ENCODE measurements at places on chromosomes 13 and 19.

GRCh38 chr19:46015687-46016425 is 7.0 kb downstream of the PGLYRP1 start:
- no peak for DNase-seq

- no peak for DNase-seq
These were observed 1.9 kb downstream of the RAB11B start for GRCh38 chr19:8392017-8392591.

DNA sequence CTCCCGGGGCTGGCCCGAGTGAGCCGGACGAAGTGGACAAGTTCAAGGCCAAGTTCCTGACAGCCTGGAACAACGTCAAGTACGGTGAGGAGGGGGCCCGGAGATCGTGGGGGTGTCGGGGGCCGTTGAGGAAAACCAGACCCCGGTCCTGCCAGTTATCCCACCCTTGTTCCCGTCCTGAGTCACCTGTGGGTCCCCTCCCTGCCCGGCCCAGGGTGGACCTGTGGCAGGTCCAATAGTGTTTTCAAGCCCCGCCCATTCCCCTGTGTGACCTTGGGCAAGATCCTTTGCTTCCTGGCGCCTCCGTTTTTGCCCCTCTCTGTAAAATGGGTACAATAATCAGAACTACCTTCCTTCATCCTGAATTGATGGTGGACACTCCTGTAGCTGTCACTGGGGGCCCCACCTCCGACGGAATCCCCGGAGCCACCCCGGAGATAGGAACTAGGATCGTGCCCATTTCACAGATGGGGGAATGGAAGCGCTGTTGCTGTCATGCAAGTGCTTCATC is 593 bp downstream of the ATG4D start:
- no peak for DNase-seq

GRCh38 chr19:55672418-55672817 is 2.6 kb upstream of the EPN1 start:
- no peak for DNase-seq

DNA sequence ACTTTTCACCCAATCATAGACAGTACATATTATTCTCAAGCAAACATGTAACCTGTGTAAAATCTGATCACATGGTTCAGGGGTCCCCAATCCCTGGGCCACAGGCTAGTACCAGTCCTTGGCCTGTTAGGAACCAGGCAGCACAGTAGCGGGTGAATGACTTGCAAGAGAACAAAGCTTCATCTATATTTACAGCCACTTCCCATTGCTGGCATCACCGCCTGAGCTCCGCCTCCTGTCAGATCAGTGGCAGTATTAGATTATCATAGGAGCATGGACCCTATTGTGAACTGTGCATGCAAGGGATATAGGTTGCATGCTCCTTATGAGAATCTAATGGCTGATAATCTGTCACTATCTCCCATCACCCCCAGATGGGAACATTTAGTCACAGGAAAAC is 133.1 kb downstream of the MAB21L1 start:
- DNase-seq: no peak

- no peak for DNase-seq
These were observed 281.6 kb downstream of the ZNF536 start for GRCh38 chr19:30653646-30654386.

GRCh38 chr13:77742801-77743200 is 45.3 kb downstream of the SLAIN1 start:
- no peak for DNase-seq

DNA sequence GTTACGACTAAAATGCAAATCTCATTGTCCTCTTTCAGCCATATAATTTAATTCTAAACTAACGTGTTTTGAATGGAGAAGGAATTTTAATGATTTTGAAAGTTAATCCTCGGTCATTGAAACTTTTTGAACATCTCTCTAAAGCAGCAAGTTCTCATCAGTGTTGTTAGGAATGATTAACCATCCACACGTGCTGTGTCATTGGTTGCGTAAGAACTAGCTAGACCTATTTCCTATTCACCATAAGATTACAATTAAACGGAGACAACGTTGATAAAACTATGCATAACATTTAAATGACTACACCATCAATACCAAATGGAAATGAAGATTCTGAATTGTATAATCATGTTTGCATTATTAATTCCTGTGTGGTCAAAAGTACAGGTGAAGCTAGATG is 155.6 kb upstream of the IRS2 start:
- DNase-seq: no peak

- peak; percentile 82 for DNase-seq
These were observed 20.4 kb downstream of the MISP start for GRCh38 chr19:771332-771785.

- DNase-seq: no peak
These were observed 115.9 kb downstream of the DACH1 start for GRCh38 chr13:71751073-71751472.

- DNase-seq: peak; percentile 80
These were observed 3.6 kb upstream of the CCER2 start for GRCh38 chr19:38915329-38916321.

GRCh38 chr19:17720440-17720839 is 1.2 kb downstream of the MAP1S start:
- DNase-seq: no peak

GRCh38 chr19:16206637-16207036 is 8.9 kb downstream of the AP1M1 start:
- no peak for DNase-seq

DNA sequence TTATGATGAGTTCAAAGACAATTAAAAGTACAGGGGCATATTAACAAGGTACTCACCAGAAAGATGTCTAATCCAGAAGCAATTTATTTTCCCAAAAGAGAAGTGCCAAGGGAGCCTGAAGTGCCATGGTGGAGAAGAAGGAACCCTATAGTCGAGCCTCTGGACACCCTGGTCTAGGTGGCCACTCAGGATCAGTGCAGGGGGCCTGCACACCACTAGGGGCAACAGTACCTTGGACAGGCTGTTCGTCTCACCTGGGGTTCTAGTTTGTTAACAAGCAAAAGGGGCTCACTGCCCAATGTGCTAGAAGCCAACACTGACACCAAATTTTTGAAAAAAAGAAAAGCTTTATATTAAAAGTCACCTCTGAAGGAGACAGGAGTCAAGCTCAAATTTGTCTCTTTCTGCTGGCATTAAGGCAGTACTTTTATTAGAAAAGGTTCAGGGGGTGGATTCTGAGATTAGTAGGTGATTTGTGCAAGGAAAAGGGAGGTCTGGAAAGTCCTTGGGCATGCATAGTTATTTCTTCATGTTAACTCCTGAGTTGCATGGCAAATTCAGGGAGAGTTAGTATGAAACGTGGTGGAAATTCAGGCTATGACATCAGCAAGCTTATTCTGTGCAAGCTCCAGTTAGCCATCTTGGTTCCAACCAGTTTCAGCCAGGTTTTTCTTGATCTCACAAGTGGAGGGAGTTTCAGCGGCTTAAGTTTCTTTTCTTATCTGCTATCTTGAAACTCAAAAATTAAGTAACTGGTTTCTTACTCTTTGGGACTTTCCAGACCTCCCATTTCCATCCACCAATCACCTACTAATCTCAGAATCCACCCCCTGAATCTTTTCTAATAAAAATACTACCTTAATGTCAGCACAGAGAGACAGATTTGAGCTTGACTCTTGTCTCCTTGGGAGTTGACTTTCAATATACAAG is 884 bp upstream of the CBY2 start:
- DNase-seq: no peak

GRCh38 chr19:55535965-55536350 is 975 bp downstream of the SBK2 start:
- no peak for DNase-seq

All from chondrocyte (in vitro differentiated cells).